ENCODE measurements at places on chromosomes 7 and 10.
A peak's percentile ranks its signal among the peaks of the same experiment; 100 is the strongest.

DNA sequence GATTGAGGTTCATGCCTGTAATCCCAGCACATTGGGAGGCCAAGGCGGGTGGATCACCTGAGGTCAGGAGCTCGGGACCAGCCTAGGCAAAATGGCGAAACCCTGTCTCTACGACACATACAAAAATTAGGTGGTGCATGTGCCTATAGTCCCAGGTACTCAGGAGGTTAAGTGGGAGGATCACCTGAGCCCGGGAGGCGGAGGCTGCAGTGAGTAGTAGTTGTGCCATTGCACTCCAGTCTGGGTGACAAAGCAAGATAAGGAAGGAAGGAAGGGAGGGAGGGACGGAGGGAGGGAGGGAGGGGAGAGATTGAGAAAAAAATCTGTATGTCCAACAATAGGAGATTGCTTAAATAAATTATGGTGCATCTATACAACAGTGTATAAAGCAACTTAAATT, 13.2 kb downstream of the TLL2 start:
- DNase-seq = no peak

DNA sequence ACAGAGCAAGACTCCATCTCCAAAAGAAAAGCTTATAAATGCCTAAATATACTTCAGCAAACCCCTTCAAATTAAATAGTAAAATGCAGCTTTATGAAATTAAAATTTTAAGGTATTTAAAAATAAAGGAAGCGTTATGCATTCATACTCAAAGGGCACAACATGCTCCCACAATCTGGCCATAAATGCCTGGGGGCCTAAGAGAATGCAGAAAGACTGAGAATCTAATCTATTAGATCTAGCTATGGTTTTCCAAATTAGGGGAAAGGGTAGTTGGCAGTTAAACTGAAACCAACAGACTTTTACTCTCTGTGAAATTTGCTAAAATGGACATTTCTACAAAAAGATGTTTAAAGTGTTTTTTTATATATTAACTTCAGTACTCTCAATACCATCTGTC, 40.6 kb downstream of the SORBS1 start:
- no peak for DNase-seq

GRCh38 chr7:145584401-145584800, 532.2 kb upstream of the CNTNAP2 start:
- no peak for DNase-seq

GRCh38 chr10:96453856-96454583, 59.7 kb downstream of the TLL2 start:
- no peak for DNase-seq

- no peak for DNase-seq
Observed at GRCh38 chr7:132655131-132655727, 79.0 kb upstream of the PLXNA4 start.

GRCh38 chr7:54843841-54844355, 84.9 kb upstream of the SEC61G start:
- no peak for DNase-seq

DNA sequence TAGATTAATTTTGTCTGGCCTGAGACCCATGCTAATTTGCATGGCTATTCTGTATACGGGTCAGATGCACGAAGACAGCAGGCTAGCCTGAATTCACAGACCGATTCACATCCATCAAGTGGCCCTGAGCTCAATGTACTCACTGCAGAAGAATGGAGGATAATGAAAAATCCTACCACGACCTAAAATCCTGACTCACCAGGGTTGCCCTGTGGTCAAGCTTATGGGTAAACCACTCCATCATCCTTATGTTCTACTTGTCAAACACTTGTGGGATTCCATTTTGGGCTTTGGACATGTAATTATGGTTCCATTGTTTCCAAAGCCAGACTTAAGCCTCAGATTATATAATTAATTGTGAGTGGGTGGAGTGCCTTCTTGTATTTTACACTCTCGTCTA, 110.4 kb upstream of the ZNF438 start:
- DNase-seq = no peak

DNA sequence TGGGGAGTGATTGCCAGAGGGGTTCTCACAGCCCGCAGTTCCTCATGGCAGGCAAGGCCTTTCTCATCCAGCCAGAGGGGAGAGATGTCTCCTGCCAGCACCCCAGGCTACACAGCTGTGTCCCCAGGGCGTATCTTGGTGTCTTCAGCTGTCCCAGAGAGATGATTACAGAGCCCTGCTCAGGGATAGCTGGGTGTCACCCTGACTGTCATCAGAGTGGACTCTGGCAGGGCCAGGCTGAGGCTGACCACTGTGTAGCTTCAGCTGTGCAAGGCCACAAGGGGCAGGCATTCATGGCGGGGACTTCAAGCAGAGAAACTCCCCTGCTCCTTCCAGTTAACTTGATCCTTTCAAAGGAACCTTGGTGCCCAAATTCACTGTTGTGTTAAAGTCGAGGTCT, 124.2 kb downstream of the RGS10 start:
- no peak for DNase-seq

DNA sequence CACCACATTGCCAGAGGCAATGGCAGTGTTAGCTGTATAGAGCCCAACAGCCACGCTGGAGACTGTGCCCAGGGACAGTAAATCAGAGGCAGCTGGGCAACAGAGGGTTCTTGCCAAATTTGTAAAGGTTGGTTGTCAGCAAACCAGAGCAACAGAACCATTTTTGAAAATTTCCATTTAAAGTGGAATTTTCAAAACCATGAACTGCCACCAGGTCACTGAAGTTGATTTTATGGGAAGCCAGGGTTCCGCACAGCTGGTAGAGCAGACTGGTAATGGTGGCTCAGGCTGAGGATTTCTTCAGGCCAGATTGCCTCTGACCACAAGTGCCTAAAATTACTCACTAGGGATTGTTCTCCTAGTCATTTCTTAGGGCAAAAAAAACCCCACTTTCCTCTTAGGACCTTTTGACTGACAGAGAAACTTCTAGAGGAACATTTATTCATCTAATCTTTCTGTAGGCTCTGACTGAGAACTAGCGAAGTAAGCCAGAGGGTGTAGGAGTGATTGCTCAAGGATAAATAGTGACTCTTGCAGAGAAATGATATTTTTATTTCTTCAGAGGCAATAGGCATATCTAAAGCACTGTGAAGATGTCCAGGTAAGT, 342.4 kb downstream of the BBS9 start:
- no peak for DNase-seq

DNA sequence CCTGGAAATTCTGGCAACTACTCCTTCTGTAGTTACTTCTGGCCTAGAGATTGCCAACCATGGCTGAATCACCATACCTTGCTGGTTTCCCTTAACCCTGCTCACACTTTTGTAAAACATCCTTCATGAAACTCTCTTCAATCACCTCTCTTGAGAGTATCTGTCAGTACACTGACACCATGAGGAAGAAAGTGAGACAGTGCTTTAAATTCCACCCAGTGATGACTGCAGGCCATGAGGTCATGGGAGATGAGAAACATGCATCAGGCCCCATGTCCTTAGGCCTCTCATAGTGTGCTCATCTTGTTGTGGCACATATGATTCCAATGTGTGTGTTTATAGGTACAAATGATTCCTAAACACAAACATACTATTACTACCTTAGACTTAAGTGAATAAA, 24.6 kb upstream of the NAMPT start:
- no peak for DNase-seq

DNA sequence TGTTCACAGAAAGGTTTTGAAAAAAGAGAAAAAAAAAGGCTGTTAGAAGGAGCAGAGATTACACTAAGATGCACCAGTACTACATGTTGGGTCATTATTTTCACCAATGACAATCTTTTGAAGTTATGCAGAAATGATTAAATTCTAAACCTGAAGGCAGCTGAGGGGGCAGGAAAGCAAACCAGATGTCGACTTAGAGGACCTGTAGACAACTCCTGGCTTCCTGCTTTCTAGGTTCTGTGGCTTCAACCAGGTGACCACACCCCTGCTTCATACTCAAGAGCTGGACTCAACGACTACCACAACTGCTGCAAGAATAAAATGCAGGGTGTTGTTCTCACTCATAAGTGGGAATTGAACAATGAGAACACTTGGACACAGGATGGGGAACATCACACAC, 30.0 kb downstream of the MYOF start:
- DNase-seq = no peak

DNA sequence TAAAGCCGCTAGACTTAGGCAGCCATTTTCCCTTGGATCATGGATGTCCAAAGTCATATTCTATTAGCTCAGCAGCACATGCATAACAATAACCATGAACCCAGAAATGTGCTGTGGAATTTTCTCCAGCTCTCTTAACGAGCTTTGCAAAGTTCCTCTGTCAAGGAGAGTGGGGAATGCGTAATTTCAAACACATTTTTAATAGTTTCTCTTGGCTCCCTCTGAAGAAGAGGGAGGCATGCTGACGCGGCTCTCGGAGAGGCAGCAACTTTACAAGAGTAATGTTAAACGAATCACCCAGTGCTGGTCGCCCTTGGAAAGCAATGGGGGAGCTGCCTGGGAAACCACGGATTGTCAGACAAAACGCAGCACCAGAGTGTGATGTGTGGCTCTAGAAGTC, 114.8 kb downstream of the RAB18 start:
- DNase-seq = no peak

DNA sequence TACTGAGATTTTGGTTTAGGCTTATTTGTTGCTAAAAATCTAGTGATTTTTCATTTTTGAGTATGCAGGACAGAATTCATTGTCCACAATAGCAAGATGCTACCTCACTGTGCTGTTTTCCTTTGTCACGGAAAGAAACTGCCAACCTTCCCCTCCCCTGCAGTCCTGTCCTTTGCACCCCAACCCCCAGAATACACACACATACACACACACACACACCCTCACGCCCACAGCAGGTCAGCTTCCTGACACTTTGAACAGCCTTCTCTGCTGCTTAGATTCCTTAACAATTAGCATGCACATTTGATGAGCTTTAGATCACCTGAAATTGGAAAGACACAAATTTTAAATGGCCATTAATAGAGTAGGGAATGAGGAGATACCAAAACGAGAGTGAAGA, 32.1 kb downstream of the ARMC3 start:
- peak; percentile 40 for DNase-seq

DNA sequence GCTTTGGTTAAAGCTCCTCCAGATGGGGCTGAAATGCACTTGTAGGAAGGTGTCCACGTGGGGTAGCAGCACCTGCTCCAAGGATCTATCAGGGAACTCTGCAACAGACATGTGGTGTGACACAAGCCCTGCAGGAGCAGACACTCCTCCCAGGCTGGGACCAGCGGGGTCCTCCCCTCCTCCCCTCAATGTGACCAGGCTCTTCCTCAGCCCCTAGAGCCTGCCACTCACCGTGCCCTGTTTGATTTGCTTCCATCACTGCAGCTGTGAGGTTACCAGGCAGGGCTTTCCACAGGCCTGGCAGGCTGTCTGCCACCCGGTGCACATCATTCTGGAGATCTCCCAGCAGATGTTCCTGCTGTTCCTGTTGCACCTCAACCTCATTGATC, 13.4 kb downstream of the MMRN2 start:
- no peak for DNase-seq

DNA sequence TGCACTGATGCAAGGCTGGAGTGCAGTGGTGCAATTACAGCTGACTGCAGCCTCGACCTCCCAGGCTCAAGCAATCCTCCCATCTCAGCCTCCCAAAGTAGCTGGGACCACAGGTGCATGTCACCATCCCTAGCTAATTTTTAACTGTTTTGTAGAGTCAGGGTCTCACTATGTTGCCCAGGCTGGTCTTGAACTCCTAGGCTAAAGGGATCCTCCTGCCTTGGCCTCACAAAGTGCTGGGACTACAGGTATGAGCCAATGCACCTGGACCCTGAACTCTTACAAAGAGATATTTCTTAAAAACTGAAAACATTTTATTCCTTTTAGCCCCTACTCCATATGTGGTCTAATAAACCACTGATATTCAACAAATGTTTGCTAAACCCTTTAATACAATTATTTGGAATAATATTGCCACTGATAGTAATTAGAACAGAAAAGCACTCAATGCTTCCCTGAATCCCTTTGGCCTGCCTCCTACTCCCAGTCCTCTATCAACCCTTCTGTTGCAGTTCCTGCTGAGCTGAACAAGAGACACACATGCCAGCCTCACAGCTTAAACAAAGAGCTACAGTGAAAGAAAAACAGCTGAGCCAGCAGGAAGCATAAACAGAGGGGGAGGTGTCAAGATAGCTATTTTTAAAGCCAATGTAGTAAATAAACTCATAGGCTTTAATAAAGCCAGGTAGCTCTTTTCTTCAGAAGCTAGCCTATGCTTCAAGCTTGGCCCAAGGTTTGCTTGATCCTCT, 7.0 kb upstream of the GNAI1 start:
- no peak for DNase-seq

GRCh38 chr10:79027147-79028055, 41.4 kb upstream of the ZMIZ1 start:
- DNase-seq = peak; percentile 85

DNA sequence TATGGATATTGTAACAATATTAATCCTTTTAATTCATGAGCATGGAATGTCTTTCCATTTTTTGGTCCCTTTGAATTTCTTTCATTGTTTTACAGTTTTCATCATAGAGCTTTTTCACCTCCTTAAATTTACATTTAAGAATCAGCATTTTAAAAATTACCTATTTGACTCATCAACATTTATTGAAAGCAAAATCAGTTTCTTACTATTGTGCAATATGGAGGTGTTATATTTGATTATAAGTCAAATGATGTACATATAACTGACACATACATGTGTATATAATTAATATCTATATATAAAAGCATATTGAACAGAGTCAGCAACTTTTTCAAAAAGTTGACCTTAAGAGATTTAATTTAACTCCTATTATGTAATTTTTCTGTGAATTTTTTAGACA, 52.2 kb downstream of the SHOC2 start:
- DNase-seq = no peak

GRCh38 chr10:114437473-114438292, 33.4 kb upstream of the AFAP1L2 start:
- no peak for DNase-seq

DNA sequence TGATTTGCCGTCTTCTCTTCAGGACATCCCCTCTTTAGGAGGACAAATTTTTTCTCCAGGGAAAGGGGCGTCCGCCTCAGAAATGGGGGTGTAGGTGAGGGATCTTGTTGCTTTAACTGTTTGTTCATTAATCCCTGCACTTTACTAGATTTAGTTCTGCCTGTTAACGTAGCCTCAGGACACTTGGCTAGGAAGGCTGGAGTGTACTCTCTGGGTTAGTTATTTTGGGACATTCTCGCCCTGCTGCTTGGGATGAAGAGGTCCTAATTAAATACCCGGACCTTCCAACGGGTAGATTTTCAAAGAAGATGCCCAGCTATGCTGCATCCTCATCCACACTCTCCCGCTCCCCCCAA, 552 bp upstream of the ZNF365 start:
- no peak for DNase-seq

DNA sequence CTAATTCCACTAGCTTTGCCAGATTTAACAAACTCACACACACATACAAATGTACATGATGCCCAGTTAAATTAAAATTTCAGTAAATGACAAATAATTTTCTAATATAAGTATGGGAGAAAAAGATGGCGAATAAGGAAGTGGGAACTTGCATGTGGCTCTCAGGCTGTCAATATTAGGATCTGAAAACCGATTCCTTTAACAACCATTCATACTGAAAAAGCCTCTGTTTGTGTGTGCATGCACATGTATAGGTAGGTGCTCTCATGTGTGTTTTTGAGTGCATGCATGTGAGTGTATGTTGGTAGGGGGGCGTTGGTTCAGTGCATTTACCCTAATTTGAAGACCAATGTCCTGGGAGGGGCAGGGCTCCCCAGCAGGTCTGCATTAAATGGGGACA, 125.3 kb downstream of the HTR7 start:
- DNase-seq = no peak
